Ascending aorta (tissue), 2 donors: ENCODE measurements at places on chromosomes 7 and 10.

GRCh38 chr10:45997557-45997956 is 25.3 kb downstream of the TIMM23 start:
- peaks cover 3% of the 10 kb centered on the region for H3K36me3 ChIP-seq
- H3K4me1 ChIP-seq: no peaks in the 10 kb centered on the region
- no peak overlapping the region for H3K4me3 ChIP-seq

DNA sequence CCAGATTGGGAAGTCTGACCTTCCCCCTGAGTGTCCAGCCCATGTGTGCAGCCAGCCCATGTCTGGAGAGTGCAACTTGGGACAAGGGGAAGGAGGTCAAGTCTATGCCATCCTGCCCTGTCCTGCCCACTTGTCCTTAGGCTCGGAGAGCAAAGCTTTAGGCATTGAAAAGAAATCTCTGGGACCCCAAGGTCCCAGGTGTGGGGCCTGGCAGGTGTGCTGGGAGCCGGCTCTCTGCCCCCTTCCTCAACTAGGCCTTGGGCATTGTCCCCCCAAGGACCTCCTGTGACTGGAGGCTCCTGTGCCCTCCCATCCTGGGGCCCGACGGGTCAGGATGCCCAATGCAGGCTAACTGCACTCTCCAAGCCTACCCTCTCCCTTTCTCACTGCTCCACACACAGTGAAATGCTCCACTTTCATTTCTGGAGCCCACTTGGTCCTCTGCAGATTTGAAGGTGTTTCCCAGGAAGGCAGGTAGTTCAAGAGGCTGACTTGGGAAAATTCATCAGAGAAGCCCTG is 124.7 kb downstream of the PTPN20 start:
- H3K4me1 ChIP-seq: no peaks in the 10 kb centered on the region
- no peak for DNase-seq
- no peak overlapping the region for H3K4me3 ChIP-seq
- no peaks in the 10 kb centered on the region for H3K27me3 ChIP-seq
- H3K36me3 ChIP-seq: no peaks in the 10 kb centered on the region

GRCh38 chr10:23116486-23117205 is 21.3 kb downstream of the MSRB2 start:
- H3K4me1 ChIP-seq: no peaks in the 10 kb centered on the region
- H3K4me3 ChIP-seq: no peak overlapping the region
- H3K27ac ChIP-seq: no peak overlapping the region
- DNase-seq: no peak
- H3K27me3 ChIP-seq: no peaks in the 10 kb centered on the region

GRCh38 chr7:49520951-49521350 is 252.5 kb upstream of the VWC2 start:
- no peaks in the 10 kb centered on the region for H3K36me3 ChIP-seq
- no peaks in the 10 kb centered on the region for H3K27me3 ChIP-seq
- no peak overlapping the region for H3K4me3 ChIP-seq

GRCh38 chr10:58393317-58393716 is 8.1 kb downstream of the TFAM start:
- H3K4me3 ChIP-seq: no peak overlapping the region
- H3K4me1 ChIP-seq: no peaks in the 10 kb centered on the region
- peaks cover 38% of the 10 kb centered on the region for H3K36me3 ChIP-seq
- no peak for DNase-seq
- no peaks in the 10 kb centered on the region for H3K27me3 ChIP-seq

DNA sequence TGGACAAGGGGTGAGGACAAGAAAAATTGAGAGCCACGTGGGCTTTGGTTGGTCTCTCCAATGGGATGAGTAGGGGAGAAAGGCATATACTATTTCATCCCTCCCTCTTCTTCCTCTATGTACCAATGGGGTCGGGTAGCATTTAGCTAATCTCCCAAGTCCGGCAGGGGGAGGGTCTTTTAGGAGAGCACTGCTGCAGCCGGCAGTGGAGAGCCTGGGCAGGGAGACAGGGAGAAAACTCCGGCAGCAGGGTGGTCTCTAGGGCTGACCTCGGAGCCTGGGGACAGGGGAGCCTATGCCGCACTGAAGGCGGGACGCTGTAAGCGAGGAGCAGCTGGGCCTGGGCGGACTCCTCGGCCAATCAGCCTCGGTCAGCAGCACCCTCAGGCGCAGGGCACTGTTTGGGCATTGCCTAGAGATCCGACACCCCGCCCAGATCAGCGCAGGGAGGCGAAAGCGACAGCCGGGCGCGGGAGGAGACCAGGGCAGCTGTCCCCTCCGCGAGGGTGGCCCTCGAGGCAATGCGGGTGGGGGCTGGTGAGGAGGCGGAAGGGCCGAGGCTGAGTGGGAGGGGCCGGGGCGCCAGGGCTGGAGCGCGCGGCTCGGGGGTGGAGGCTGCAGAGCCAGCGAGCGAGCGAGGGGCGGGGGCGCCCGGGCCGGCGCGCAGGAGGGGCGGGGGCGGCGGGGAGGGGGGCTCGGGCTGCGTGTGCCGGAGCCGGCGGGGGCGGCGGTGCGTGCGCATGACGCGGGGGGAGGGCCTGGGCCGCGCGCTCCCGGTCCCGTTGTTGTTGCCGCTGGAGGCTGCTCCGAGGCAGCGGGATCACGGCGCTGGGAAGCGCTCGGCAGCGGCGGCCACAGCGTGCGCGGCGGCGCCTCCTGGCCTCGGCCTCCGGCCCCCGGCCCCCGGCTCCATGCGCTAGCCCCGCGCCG is at the start of gene AGAP3:
Gene AGAP3, plus strand, starts transcription at position 785 of the 930 bp plus-strand sequence. CDS start 267 bp downstream, outside the sequence.
- no peaks in the 10 kb centered on the region for H3K36me3 ChIP-seq
- DNase-seq: peak; percentile 93
- H3K4me1 ChIP-seq: peaks cover 51% of the 10 kb centered on the region
- H3K27me3 ChIP-seq: no peaks in the 10 kb centered on the region

- no peak overlapping the region for H3K27ac ChIP-seq
- H3K4me3 ChIP-seq: no peak overlapping the region
- H3K27me3 ChIP-seq: no peaks in the 10 kb centered on the region
- no peaks in the 10 kb centered on the region for H3K4me1 ChIP-seq
Measured at GRCh38 chr7:107035446-107035845, 9.1 kb upstream of the PRKAR2B start.

DNA sequence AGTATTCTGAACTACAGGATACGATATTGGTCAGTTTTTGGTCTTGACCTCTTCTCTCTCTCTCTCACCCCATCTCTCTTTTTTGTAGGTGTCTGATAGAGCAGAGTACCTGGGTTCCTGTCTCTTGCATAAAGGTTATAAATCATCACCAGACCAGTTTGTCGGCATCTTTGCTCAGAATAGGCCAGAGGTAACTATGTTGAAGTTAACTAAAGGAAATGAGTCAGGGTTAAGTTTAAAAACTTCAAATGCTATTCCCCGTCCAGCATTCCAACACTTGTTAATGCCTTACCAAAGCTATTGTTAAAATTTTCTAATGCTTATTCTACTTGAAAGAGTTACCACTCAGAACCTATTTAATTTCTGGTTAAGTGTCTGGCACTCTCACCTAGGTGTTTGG is 30.7 kb downstream of the ACSL5 start:
- no peaks in the 10 kb centered on the region for H3K36me3 ChIP-seq
- no peak for DNase-seq
- no peak overlapping the region for H3K4me3 ChIP-seq

DNA sequence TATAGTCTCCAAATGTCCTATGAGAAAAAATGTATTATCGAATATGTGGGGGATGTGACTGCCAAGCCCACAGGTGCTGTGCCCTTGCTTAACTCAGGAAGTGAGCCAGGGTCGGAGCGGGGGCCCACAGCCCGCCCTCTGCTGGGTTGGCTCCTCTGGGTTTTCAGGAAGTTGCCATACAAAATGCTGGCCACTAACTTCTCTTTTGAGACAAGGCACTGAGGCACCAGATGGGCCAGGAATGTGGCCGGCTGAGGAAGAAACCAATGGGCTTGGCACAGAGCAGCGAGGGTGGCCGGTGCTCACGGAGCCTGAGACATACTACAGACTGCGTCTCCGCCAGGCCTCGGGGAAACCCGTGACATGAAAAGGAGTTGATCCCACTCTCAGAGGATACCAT is 58.9 kb downstream of the FAM53B start:
- H3K27ac ChIP-seq: no peak overlapping the region
- H3K4me1 ChIP-seq: no peaks in the 10 kb centered on the region
- H3K27me3 ChIP-seq: no peaks in the 10 kb centered on the region
- no peak overlapping the region for H3K4me3 ChIP-seq
- peaks cover 17% of the 10 kb centered on the region for H3K36me3 ChIP-seq
- DNase-seq: no peak

DNA sequence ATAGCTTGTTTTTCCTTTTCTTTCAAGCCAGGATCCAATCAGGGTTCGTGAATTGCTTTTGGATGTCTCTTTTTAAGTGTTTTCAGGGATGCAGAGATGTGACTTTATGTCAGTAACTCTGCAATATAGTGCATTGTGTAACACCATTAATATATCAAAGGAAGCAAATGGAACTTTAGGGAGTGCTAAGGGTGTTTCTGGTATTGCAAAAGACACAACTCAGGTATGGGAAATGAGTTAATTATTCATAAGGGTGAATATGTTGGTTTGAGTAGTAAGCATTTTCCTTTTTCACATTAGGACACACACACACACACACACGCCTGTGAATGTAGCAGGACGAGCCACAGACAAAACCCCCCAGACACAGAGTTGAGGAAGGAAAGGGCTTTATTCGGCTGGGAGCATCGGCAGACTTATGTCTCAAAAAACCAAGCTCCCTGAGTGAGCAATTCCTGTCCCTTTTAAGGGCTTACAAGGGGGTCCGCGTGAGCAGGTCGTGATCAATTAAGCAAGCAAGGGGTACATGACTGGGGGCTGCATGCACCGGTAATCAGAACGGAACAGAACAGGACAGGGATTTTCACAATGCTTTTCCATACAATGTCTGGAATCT is 31.8 kb upstream of the GSDME start:
- no peaks in the 10 kb centered on the region for H3K27me3 ChIP-seq
- DNase-seq: no peak
- no peaks in the 10 kb centered on the region for H3K36me3 ChIP-seq

- no peaks in the 10 kb centered on the region for H3K4me1 ChIP-seq
- no peaks in the 10 kb centered on the region for H3K36me3 ChIP-seq
- no peak for DNase-seq
- peaks cover 10% of the 10 kb centered on the region for H3K27me3 ChIP-seq
- H3K4me3 ChIP-seq: no peak overlapping the region
Measured at GRCh38 chr7:149690688-149691446, 82.5 kb downstream of the ZNF467 start.

DNA sequence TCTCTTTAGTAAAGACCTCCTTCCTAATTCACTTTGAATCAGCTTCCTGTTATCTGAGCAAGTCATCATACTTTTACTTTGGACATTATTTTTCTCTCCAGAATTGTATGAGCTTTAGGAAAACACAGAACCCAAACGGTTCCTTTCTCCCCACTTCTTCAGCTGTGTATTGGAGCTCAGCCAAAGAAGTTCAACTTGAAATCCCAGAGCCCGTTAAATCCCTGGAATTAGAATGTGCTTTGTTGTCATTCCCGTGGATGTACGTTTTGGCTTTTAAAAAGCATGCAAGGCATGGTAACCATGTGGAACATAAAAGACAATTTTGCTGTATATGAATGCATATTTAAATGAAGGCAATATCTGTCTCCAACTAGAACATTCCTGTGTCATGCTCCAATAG is 46.6 kb downstream of the AGMO start:
- no peak overlapping the region for H3K27ac ChIP-seq
- H3K36me3 ChIP-seq: no peaks in the 10 kb centered on the region
- no peak for DNase-seq
- no peak overlapping the region for H3K4me3 ChIP-seq
- no peaks in the 10 kb centered on the region for H3K27me3 ChIP-seq

GRCh38 chr7:3767917-3768777 is 467.1 kb downstream of the SDK1 start:
- H3K4me3 ChIP-seq: no peak overlapping the region
- no peak overlapping the region for H3K27ac ChIP-seq
- H3K36me3 ChIP-seq: no peaks in the 10 kb centered on the region
- no peak for DNase-seq
- no peaks in the 10 kb centered on the region for H3K4me1 ChIP-seq

DNA sequence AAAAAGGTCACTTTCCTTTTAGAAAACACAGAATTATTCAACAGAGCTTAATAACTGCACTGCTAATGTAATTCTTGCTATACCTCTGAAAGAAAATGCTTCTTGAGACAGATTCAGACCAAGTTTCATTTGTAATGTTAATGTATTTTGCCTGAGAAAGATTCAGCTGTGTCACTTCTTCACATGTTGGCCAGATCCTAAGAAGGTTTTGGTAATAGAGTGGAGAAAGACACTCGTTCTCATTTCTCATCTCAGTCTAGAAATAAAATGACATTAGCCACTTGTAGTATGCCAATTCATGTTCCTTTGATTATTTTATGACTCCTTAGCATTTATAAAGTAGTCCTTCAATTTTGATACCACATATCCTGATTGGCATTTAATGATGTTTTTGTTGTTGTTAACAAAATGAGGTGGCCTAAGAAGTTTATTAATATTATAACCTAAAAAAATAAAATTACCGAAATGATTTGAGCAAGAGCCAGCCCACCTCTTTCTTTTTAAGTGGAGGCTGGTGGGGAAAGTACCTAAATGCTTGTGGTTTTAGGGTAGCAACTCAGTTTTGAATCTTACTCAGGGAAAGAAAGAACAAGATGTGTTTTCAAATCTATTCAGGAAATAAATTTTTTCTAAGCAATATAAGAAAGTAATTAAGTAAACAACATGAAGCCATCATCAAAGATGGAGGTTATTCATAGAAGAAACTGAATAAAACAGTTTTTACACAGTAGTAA is 16.4 kb upstream of the ELAPOR2 start:
- no peaks in the 10 kb centered on the region for H3K4me1 ChIP-seq
- no peak for DNase-seq
- no peaks in the 10 kb centered on the region for H3K36me3 ChIP-seq
- no peak overlapping the region for H3K27ac ChIP-seq
- no peak overlapping the region for H3K4me3 ChIP-seq
- no peaks in the 10 kb centered on the region for H3K27me3 ChIP-seq

DNA sequence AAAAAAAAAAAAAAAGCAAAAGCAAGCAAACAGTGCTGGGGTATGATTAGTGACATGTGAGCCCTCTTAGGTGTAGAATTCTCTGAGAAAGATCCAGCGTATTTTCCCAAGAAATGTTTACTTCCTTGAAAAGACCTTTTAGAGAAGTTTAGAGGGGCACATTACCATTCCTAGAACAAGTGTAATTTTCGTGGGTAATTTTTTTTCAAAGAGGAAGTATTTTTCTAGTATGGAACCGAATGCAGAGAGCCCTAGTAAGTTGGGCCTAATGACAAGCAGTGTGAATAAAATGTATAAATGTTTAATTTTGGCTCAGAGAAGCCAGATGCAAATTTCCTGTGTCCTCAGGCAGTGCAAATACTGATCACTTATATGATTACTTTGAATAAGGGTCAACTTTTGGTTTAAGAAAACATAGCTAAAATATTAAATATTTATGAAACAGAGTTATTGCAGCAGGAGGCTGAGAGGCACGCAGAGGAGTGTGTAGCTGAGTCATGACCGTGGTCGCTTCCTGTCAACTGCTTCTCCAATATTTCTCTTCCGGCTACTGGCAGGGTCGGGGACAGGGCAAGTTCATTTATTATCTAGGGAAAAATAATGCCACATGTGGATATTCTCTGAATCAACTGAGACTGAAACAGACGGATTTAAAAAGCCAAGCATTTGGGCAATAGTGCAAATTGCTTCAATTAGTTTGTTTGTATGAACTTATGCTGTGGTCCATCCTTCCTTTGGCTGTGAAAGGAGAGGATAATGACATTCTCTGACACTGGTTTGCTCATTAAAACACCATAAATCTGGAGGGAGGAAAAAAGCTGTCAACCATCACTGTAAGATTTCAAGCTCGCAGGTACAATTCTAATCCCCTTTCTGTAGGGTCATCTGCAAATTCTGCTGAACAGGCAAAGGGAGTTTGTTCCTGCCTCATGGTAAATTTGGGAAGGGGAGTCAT is 495.2 kb downstream of the GLRX3 start:
- no peak overlapping the region for H3K4me3 ChIP-seq
- no peaks in the 10 kb centered on the region for H3K36me3 ChIP-seq
- no peaks in the 10 kb centered on the region for H3K27me3 ChIP-seq
- no peak for DNase-seq
- H3K4me1 ChIP-seq: no peaks in the 10 kb centered on the region

GRCh38 chr7:12458520-12459131 is 55.0 kb upstream of the VWDE start:
- no peak for DNase-seq
- H3K27ac ChIP-seq: no peak overlapping the region
- no peaks in the 10 kb centered on the region for H3K36me3 ChIP-seq
